Mammary microvascular endothelial cell (primary cell): ENCODE measurements at places on chromosomes 6 and 20. TPM values are rescaled to one million over a fixed set of nuclear protein-coding genes. Genes with fewer than 3 reads are reported as not detected.

HS3ST5 gene
- total RNA-seq = not detected in 2 replicates

GGTLC1 gene
- total RNA-seq = not detected in 2 replicates

GRM1 gene
- not detected in 2 replicates for total RNA-seq

AP5S1 gene
- 23.5 and 26.3 TPM in 2 replicates for total RNA-seq

VWA7 gene
- total RNA-seq = 0.49 and 1.6 TPM in 2 replicates

SCUBE3 gene
- total RNA-seq = 0.13 and 0.15 TPM in 2 replicates

GSTA4 gene
- 21.2 and 23.8 TPM in 2 replicates for total RNA-seq

AGPAT4 gene
- total RNA-seq = 4.1 and 5.0 TPM in 2 replicates

DACT2 gene
- not detected in 2 replicates for total RNA-seq
